ENCODE measurements at places on chromosomes 5 and 9. TPM values are rescaled to one million over a fixed set of nuclear protein-coding genes. Genes with fewer than 3 reads are reported as not detected.

SEMA5A gene
- total RNA-seq, result 0.66 TPM

ARHGEF37 gene
- total RNA-seq, result 16.6 TPM

SLC34A3 gene
- total RNA-seq, result not detected

NUTM2G gene
- not detected for total RNA-seq

OBP2A gene
- not detected for total RNA-seq

SLC6A18 gene
- not detected for total RNA-seq

FBP1 gene
- 1.1 TPM for total RNA-seq

ADAMTSL1 gene
- total RNA-seq, result 0.57 TPM

ZNF618 gene
- total RNA-seq, result 1.2 TPM

PCDHGB1 gene
- 0.71 TPM for total RNA-seq

PCDHGA5 gene
- 0.84 TPM for total RNA-seq

PPP2R2B gene
- 0.71 TPM for total RNA-seq

MLANA gene
- total RNA-seq, result not detected

TCF7 gene
- 1.1 TPM for total RNA-seq

GRCh38 chr5:159849437-159850083 lies 66.7 kb upstream of the ADRA1B start:
- no peak for DNase-seq

DNA sequence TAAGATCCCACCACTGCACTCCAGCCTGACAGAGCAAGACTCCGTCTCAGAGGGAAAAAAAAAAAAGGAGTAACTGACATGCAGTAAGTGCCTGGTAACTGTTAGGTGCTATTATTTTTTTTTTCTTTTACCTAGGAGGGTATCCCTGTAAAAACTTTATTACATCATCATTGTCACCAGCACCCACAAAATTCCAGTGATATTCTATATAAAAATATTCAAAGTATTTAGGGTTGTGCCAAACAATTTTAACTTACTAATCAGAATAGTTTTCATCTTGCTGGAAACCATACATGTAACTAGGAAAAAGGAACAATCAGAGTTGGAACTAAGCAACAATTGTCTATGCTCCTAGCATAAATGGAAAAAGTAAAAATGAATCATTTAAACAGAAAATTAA lies 112.4 kb downstream of the SSBP2 start:
- no peak for DNase-seq

DNA sequence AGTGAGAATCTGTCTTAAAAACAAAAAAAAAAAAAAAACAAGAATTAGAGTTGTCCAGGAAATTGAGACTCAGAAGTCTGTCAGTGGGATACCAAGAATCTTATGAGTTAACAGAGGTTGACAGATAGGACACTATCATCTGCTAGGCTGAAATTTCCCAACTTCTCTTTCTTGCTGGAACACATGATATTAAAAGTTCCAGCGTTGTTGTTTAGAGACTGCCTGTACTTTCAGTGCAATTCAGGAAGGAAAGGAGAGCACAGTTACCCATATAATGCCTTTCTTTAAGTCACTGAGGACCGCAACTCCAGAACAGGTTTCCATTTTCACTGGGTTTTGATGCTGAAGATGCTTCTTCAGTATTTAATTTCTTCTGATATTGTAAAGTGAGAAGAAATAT lies 13.5 kb downstream of the TRPM6 start:
- no peak for DNase-seq

DNA sequence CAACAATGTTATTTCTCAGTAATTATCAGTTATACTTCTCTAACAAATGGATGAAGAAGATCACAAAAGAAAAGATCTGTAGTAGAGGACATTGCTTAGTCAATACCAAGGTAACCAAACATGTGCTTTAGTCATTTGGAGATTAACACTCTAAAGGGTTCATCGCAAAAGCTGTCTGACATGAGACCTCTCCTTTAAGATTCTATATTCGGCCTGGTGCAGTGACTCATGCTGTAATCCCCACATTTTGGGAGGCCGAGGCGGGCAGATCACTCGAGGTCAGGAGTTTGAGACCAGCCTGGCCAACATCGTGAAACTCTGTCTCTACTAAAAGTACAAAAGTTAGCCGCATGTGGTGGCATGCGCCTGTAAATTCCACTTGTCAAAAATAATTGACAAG lies 18.3 kb upstream of the CKMT2 start:
- DNase-seq, result no peak

- DNase-seq, result no peak
Measured at GRCh38 chr9:71179183-71179582, 57.8 kb upstream of the TRPM3 start.

DNA sequence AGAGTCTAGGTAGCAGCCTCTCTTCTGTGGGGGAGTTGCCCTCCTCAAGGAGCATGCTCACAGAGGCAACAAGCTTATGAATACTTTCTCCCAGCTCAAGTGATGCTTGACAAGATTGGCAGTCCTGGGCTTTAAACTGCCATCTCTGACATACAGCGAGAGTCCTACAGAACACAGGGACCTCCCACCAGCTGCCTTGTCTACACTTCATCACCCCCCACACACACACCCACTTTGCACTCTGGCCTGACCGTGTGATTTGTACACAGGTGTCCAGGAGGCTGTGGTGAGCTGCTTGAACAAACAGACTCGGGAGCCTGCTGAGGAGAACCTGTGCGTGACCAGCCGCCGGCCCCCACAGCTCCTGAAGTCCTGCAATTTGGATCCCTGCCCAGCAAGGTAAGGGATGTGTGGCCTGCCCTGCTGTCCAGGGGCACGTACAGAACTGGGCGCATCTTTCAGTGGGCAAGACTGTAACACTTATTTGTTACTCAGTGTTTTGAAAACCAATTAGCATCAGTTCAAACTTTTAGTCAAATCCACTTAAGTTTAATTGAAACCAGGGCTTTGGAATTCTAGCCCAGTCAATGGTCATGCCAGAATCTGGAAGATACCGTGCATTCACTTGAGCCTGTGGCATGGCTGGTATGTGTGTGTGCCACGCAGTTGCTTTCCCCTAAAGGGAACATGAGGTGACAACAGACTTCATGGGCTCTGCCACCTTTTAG lies 247.5 kb downstream of the ADAMTSL1 start:
- DNase-seq, result no peak

GRCh38 chr5:37247036-37247435 lies 2.1 kb downstream of the CPLANE1 start:
- no peak for DNase-seq

- DNase-seq, result no peak
Measured at GRCh38 chr5:29016067-29016466, 1977.7 kb upstream of the CDH9 start.

GRCh38 chr5:1930880-1931603 lies 48.3 kb upstream of the IRX4 start:
- DNase-seq, result peak; percentile 47

- no peak for DNase-seq
Measured at GRCh38 chr9:129786481-129786880, 16.5 kb upstream of the TOR1B start.

GRCh38 chr5:94378062-94378461 lies 240.3 kb downstream of the KIAA0825 start:
- no peak for DNase-seq

DNA sequence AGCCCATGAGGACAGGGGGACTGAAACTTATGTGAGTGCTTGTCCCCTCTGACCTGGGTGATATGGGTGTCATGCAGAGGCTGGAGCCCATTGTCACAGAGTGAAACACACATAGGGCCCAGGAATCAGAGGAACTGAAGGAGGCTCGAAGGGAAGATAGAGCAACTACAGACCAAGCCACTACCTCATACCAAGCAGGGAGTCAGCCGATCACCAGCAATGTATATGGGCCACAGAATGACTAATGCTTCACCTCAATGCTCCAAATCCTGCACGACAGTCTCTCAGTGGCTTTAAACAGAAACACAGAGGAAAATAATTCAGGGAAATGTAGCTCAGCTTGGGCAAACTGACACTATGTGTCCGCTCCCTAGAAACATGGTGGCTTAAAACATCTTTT lies 8.9 kb upstream of the FBXW11 start:
- DNase-seq, result no peak

GRCh38 chr5:17156463-17156862 lies 61.0 kb upstream of the BASP1 start:
- DNase-seq, result no peak

DNA sequence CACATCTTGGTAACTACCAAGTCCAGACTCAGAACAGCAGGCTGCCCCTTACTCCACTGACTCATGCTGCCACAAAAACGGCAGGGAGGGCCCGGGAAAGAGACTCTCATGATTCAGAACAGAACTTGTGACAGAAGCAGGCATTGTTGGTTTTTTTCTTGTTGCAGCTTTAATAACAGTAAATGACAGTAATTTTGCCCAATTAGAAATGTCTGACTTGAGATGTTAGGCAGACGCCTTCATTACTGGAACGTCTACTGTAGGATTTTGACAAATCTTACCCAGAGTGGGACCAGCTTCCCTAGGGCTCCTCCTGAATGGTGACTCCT lies 77.9 kb downstream of the SEMA5A start:
- no peak for DNase-seq

GRCh38 chr5:134133995-134134541 lies 19.6 kb downstream of the TCF7 start:
- DNase-seq, result peak; percentile 44

GRCh38 chr5:94928891-94929290 lies 310.4 kb downstream of the SLF1 start:
- DNase-seq, result no peak

DNA sequence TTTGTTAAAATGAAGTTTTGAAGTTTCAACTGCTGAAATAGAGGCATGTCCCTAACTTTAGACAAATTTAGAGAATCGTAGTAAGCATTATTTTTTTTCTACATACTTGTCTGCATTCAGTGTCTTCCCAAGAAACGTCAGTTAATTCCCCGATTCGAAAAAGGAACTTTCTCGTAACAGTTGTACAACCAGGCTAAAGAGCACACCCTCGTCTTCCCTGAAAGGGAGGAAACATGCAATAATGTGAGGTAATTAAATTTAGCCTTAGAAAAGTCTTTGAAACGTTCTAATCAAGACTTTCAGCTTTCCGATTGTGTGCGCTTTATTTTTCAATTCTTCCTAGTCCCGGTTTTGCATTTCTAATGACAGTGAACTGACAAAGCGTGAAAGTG lies 374 bp upstream of the SLC1A3 start:
- DNase-seq, result no peak

GRCh38 chr5:4924577-4924976 lies 215.6 kb upstream of the ADAMTS16 start:
- no peak for DNase-seq

DNA sequence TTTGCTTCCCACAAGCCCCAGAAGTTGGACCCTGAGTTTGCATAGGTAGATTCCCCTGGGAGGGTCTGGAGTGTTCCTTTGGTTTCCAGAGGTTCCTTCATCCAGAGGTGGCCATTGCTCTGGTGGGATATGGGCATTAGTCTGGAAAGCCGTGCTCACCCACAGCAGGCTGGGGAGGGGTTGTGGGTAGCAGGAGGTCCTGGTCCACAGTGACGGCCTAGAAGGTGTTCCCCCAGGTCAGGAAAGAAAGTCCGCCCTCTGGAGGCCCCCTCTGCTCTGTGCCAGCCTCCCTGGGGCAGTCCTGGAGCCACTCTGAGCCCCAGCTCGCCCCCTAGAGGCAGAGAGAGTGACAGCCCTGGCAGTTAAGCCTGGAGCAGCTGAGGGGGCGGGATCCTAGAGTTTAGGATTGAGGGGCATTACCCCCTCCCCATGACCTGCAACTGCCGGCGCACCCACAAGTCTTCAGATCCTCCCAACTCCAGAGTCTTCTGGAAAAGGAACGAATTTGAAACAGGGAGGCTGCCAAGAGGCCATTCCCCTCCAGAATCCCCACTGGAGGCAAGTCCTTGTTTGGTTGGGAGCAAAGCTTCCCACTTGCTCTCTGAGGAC lies 36.8 kb downstream of the NDST1 start:
- DNase-seq, result peak; percentile 88

GRCh38 chr9:125987420-125987819 lies 240.2 kb downstream of the PBX3 start:
- peak; percentile 44 for DNase-seq

DNA sequence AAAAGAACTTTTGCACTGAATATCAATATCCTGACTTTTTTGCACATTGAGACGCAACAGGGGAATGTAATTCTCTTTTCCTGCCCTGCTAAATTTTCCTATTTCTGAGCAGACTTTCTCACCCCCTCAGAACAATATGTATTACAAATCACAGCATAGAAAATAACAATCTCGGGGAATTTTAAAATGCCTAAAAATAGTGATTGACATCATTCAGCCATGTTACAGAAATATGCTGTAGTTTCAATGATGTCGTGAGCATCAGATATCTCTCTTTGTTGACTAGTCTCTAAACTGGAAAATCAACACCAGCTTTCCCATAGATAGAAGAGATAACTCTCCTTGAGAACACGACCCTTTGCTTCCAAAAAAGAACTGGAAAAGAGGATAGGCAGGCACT lies 166.7 kb downstream of the ZDHHC21 start:
- DNase-seq, result no peak

- no peak for DNase-seq
Measured at GRCh38 chr5:90548069-90548593, 10.5 kb upstream of the ADGRV1 start.

- no peak for DNase-seq
Measured at GRCh38 chr5:163760498-163760897, 255.1 kb downstream of the MAT2B start.

- DNase-seq, result no peak
Measured at GRCh38 chr5:89584339-89584956, 701.5 kb upstream of the MEF2C start.

GRCh38 chr9:99592834-99593574 lies 228.7 kb upstream of the NR4A3 start:
- no peak for DNase-seq

DNA sequence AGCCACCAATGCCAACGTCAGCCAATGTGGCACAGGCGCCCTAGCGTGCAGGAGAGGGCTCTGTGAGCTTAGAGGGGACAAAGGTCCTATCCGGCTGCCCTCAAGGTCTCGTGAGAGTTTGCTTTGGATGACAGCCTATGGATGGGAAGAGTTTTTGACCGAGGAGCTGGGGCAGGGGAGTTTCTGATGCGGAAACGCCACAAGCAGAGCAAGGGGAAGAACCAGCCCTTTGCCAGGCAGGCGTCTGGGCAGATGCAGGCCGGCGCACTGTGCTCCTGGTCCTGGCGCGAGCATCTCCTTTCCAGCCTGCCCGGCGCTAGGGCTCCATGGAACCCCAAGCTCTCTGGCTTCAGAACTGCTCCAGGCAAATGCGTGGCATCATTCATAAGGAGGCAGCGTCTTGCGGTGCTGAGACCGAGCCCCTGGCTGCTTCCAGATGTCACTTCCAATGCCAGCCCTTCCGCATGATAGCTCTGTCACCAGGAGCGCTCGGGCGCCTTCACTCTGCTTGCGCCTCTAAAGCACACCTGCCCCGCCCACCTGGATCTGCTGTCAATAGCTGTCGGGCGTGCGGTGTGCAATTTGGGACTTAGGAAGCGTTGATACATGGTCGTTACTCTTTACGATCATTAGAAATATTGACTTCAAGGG lies 374.9 kb upstream of the IRX1 start:
- no peak for DNase-seq

GRCh38 chr5:154437281-154437965 lies 8.4 kb upstream of the SAP30L start:
- no peak for DNase-seq

DNA sequence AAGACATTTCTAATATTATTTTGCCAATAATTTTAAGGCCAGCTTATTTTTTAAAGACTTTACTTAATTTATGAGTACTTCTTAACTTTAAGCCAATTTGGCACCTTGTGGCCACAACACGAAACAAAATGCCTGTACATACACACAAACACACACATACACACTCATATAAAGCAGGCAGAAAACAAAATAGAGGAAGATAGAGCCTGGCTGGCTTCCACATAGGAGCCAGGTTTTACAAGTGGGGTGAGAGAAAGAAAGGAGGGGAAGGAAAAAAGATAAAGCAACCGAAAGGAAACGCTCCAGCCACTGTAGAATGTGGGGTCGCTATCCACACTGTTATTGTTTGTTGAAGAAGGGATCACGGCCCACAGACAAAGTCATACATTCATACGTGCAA lies 10.4 kb downstream of the GMCL2 start:
- DNase-seq, result no peak

All from psoas muscle (tissue), 8 donors.